ENCODE measurements at places on chromosomes 6 and 20.

DNA sequence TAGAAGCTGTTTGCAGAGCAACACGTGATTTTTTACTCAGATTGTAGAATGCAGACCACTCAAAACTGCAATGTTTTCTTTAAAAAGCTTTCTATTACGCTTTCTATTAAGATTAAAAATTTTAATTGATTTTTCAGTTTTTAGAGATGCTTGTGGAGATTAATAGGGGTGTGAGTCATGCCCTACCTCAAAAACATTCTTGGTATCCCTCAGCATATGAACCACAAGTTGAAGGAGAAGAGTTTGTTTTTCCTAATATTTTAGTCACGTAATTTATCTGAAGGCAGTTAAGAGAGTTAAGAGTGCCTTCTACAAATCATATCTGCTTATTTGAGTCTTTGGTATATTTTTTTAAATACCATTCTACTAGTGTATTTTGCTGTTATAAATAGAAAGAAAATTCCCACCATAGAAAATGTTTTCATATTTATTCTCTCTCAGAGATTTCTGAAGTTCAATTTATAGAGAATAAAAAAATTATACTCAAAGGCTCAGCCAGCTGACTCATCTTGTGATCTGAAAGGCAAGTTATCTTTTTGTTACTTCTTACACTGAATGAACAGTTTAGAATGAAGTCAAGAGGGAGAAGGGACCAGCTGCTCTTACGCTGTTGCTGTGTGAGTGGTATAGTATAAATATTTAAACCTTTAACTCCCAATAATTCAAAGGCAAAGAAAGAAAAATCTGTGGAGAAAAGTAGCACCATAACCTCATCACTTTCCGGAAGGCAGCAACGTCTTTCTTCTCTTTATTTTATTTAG, 7.6 kb downstream of the RIPOR2 start:
- no peak for DNase-seq

DNA sequence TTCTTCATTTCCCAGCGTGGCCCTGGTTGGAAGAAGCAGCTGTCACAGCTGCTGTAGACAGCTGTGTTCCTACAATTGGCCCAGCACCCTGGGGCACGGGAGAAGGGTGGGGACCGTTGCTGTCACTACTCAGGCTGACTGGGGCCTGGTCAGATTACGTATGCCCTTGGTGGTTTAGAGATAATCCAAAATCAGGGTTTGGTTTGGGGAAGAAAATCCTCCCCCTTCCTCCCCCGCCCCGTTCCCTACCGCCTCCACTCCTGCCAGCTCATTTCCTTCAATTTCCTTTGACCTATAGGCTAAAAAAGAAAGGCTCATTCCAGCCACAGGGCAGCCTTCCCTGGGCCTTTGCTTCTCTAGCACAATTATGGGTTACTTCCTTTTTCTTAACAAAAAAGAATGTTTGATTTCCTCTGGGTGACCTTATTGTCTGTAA, 292.7 kb downstream of the ESR1 start:
- peak; percentile 30 for DNase-seq

- DNase-seq = no peak
Observed at GRCh38 chr20:51199920-51200319, 177.0 kb upstream of the KCNG1 start.

DNA sequence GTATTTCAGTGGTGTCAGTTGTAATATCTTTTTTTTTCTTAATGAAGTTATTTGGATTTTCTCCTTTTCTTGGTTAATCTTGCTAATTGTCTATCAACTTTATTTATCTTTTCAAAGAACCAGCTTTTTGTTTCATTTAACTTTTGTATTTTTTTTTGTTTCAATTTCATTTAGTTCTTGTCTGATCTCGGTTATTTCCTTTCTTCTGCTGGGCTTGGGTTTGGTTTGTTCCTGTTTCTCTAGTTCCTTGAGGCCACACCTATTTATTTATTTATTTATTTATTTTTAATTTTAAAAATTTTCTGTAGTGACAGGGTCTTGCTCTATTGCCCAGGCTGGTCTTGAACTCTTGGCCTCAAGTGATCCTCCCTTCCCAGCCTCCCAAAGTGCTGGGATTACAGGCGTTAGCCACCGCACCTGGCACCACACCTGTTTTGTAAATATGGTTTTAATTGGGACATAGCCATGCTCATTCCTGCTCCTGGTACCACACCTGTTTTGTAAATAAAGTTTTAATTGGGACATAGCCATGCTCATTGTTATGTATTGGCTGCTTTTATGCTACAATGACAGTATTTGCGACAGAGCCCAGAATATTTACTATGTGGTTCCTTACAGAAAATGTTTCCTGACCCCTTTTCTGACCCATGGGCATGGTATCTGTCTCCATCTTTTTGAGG, 22.2 kb downstream of the KDM1B start:
- DNase-seq = no peak

- no peak for DNase-seq
Observed at GRCh38 chr6:20472748-20473147, 61.5 kb upstream of the CDKAL1 start.

Data from iPS-NIHi11 (cell line).